ENCODE measurements at places on chromosomes 3 and 15.

GRCh38 chr3:45785605-45786150 is 10.7 kb downstream of the SLC6A20 start:
- no peak for DNase-seq

DNA sequence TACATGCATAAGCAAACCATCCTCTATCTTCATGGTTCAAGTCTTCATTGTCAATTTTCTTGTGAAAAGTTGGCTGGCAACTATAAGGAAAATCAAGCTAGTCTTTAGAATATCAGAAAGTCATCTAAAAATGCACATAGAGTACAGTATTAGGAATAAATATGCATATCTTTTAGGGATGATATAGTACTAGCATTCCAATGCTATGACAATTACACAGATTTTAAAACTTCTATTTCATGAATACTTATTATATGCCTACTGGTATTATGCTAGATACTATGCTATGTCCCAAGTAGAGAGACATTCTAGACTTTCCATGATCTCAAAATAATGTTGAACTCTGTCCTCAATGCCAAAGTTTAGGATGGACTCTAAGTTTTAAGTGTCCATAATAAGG is 81.3 kb upstream of the NAALADL2 start:
- no peak for DNase-seq

GRCh38 chr15:57923750-57924149 is 141.8 kb downstream of the ALDH1A2 start:
- DNase-seq: no peak

DNA sequence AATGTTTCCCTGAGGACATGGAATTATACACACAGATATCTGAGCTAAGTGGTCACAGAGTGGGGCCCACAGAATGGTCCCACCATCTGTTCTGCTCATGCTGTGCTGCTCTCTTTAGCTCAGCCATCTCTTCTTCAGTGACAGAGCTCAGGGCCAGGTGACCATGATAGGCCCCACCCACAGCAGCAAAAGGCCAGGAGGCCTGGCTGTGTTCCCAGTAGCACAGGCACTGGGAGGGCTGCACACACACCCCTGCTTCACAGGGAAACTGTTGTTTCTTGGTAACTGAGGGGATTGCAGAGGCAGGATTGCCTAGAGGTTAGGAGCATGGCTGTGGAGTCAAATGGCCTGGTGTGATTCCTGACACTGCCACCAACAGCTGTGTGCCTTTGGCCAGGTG is 4.8 kb upstream of the FBXW12 start:
- no peak for DNase-seq

DNA sequence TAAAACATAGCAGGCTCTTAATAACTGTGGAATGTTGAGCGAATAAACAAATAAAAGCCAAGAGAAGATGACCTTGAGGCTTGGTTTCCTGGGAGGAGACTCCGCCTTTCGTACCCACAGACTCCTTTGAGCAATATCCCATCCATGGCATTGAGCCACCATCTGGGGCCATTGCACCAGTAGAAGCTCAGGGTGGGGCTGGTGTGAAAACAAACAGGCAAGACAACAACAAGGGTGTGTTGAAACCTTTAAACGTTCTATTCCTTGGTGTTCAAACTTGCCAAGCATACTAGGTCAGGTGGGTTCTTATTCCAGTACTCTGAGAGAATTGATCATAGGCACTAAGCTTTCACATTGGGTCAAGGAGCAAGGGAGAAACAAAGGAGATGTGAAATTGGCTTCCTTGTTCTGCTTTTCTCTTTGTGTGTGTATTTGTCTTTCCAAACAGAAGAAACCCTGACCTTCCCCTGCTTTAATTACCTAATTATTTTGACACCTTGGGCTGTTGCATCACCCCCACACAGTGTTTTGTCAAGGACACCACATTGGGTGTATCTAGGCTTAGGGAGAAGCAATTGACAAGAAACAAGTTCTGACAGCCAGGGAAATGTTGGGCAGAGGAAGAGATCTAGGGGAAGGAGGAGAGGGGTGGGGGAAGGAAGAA is 105.1 kb upstream of the BCL6 start:
- no peak for DNase-seq

- no peak for DNase-seq
Observed at GRCh38 chr15:80099241-80099640, 39.8 kb downstream of the ZFAND6 start.

DNA sequence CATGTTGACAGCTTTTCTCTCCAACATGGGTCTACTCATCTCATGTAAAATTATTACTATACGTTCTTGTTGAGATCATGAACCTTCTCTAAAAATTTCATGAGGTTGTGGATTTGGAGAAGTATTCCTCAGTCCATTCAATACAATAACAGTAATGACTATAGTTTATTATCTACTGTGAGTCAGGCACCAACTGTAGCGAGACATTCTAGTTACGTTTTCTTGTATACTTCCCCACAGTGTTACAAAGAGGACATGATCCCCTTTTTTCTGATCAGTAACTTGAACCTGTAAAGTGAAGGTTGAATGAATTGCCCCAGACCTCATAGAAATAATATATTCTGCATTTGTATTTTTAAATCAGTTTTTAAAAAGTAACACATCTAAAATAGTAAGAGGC is 76.4 kb downstream of the AKAP13 start:
- no peak for DNase-seq

- no peak for DNase-seq
Observed at GRCh38 chr15:67578020-67578600, 35.6 kb downstream of the MAP2K5 start.

DNA sequence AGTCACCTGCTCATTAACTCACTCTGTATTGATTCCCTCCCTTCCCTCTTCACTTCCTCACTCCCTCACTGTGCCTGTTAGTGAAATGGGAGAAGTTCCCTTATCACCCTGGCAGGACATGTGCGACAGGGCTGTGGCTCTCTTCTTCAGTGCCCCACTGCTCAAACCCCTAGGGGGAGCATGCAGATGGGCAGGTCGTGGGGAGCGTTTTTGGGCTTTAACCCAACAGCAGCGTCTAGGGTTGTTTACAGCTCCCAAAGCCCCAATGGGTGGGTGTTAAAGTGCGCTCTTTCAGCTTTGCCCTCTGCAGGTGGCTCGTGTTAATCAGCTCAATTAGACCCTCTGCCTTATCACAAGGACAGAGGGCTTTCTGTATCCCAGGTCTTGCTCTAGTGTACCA is 447.8 kb upstream of the PROK2 start:
- DNase-seq: no peak

DNA sequence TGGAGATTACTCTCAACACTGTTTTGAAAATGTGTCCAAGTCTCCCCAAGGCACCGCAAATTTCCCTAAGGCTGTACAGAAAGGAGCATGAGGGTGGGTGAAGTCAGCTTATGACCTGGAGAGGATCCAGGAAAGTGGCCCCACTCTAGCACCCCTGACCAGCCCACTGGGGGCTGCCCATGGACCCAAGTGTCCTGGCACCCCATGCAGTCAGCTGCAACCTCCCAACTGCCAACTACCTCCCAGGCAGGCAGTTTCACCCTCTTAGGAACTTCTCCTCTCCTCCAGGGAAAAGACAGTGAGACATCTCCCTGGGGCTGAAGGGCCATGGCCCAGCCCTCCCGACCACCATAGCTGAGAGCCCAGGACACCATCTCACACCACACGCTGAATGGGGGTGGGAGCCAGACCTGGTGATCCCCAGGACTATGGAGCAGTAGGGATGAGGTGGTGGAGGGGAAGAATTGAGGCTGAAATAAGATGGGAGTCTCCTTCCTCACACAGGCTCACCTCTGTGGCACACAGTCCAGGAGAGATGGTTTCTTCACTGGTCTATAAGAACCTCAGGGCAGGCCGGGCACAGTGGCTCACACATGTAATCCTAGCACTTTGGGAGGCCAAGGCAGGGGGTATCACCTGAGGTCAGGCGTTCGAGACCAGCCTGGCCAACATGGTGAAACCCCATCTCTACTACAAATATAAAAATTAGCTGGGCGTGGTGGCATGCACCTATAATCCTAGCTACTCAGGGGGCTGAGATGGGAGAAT is 104.4 kb downstream of the DAPK2 start:
- no peak for DNase-seq

GRCh38 chr3:49294343-49294742 is 17.3 kb upstream of the C3orf62 start:
- DNase-seq: no peak

DNA sequence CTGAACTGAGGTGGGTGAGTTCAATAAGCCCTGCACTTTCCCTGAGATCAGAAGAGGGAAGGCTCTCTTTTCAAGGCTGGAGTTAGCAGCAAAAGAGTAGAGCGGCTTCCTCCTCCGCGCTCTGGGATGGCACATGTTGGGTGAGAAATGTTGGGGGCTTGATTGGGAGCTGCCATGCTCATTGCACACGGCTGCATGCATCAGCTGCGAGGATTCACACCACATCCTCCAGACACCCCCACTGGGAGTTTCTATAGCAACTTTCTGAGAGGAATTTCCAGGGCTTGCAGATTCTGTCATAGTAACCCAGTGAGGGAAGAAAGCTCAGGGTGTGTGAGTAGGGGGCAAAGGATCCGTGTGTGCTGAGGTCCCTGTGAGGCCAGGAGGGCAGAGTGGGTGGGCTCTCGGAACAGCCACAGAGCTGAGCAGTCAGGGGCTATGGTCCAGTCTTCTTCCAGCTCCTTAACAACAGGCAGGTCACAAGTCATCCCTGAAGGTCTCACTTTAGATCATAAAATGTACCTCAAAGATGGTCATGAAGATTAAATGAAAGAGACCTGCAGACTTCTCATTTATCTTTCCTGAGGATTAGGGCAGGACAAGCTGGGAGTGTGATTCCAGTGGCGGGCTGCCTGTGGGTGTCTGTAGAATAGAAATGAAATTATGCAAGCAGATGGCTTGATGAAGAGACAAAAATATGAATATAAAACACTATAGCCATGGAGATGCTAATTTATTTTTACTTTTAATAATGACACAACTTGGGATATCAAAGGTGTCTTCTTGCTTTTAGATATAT is 75.7 kb upstream of the CHRNA7 start:
- no peak for DNase-seq

DNA sequence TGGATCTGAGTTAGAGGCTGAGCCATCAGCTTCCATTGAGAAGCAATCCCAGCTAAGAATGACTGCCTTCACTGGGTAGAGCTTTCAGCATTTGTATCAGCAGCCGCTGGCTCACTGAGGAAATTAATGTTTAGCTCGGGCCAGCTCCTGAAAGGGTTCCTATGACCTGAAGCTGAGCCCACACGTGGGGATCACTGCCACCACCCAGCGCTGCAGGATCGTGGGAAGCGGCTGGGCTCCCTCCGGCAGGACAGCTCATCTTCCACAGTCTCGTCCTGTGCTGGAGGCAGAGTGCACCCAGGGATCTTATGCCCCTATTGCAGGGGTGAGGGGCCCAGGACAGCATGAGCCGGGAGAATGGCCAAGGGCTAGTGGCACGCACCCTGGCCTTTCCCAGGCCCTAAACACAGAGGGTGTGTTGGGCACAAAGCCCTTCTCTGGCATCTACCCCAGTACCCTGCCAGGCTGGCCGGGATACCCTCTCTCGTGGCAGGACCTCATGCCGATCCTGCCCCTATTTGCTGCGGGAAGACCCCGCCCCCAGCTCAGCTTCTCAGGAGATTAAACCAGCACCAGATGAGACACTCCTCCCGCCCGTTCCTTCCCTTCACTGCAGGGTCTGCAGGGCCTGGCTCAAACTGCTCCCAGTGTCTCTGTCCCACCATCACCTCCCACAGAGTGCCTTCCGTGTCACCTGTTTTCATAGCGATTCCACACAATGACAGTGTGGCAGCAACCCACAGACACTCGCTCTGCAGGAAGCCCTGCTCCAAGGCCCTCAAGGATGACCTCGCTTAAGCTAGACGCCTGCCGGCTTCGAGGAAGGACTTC is 28.5 kb downstream of the KLHL25 start:
- DNase-seq: no peak

- no peak for DNase-seq
Observed at GRCh38 chr15:49467746-49468480, 44.9 kb downstream of the FGF7 start.

- DNase-seq: no peak
Observed at GRCh38 chr15:58771621-58772250, 634 bp downstream of the MINDY2 start.

DNA sequence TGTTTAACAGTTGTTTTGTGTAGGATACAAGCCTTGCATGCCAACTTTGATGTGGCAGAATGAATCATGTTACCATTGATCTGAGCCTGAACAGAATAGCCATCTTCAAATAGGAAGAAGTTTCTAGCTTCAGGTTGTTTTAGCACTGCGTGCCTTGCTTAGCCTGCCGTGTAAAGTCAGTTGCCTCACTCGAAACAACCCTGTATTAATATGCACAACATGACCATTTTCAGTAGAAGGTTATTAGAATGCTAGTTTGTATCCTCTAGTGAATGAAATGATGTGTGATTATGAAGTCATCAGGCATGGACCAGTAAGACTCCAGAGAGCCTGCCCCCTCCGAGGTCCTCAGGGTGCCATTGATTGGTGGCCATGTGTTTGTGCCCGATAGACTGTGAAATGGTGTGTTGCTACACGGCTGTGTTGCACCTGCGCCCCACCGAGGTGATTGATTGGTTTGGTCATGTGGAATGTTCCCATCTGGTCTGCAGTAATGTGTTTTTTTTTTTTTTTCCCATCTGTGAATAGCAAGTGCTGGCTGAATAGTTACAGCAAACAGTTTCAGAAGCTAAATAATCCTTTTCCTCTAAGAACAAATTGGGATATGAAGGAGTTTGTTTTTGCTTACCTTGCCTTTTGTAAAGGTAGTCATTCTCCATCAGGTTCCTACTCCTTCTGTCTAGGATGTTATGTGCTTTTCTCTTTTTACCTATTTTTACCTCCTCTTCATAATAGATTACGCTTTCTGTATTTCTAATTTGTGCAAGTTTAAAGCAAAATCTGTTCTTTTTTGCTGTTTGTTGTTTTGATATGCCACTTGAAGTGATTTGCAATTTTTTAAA is 214.9 kb downstream of the TCF12 start:
- no peak for DNase-seq

GRCh38 chr3:116155841-116156240 is 289.4 kb downstream of the LSAMP start:
- DNase-seq: no peak

DNA sequence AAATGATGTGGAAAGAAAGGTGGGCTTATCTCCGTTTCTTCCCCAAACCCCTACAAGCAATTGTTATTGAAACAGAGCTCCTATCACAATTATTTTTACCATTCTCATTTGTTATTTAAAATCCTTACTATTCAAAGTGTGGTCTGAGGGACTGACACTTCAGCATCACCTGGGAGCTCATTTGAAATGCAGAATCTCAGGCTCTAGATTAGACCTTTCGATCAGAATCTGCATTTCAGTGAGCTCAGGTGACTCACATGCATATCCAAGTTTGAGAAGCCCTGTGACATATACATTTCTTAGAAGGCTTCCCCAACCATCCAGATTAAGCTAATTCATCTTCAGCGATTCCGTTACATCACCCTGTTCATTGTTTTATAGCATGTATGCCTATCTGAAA is 145.0 kb downstream of the KCNH8 start:
- DNase-seq: no peak

DNA sequence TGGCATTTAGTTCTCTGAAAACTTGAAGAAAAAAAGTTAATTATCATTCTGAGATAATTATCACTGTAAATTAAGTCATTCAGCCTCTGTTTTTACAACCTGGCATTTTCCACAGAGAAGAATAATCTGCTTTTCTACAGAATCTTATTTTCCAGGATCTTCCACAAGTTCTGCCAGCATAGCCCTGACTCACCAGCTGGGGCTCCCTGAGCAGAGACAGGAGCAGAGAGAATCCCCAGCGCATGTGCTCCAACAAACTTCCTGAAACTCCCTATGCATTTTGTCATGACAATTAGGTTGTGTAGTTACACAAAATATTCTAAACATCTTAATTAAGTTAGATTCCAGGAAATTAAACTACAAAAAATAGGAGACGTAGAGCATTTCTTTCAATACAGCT is 32.1 kb upstream of the TMEM207 start:
- no peak for DNase-seq

- DNase-seq: peak; percentile 30
Observed at GRCh38 chr3:188950832-188951489, 220.8 kb upstream of the TPRG1 start.
